Germinal center (tissue), 1 donor: ENCODE measurements at places on chromosomes 5 and 9.

GRCh38 chr5:32332966-32333365, 20.2 kb upstream of the MTMR12 start:
- DNase-seq = no peak

DNA sequence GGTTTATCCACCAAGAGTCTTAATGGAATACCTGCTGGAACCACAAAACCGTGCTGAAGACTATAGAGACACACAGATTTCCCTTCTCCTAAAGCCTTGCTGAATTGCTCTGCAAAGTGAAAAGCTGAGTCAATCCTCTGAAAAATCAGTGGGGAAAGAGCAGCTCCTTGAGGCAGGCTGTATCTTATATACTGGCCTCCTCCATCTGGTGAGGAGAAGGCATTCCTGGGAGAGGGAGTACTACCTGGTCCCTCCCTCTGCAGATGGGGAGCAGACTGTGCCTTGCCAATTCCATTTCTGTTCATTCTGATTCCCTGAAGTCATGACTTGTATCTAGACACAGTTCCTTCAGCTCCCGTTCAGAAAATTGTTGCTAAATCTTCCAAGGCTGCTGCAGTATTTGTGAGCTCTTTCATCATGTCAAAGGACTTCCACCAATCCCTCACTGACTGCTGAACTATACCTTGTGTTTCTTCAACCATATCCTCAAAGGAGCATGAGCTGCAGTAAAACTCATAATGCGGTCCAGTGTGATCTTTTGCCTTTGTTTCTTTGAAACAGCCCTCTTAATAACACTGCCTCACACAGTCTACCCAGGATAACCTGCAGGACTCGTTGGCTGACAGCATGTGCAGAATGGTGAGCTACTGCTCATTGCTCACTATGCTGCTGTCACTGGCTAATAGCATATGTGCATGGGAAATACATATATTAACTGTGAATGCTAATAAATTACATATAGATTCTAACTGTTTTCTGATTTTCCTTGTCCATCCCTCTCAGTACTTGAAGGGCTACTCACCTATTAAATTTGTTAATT, 84.5 kb downstream of the FOXD1 start:
- no peak for DNase-seq

- DNase-seq = no peak
These were observed 505.1 kb downstream of the CETN3 start for GRCh38 chr5:89904442-89904841.

DNA sequence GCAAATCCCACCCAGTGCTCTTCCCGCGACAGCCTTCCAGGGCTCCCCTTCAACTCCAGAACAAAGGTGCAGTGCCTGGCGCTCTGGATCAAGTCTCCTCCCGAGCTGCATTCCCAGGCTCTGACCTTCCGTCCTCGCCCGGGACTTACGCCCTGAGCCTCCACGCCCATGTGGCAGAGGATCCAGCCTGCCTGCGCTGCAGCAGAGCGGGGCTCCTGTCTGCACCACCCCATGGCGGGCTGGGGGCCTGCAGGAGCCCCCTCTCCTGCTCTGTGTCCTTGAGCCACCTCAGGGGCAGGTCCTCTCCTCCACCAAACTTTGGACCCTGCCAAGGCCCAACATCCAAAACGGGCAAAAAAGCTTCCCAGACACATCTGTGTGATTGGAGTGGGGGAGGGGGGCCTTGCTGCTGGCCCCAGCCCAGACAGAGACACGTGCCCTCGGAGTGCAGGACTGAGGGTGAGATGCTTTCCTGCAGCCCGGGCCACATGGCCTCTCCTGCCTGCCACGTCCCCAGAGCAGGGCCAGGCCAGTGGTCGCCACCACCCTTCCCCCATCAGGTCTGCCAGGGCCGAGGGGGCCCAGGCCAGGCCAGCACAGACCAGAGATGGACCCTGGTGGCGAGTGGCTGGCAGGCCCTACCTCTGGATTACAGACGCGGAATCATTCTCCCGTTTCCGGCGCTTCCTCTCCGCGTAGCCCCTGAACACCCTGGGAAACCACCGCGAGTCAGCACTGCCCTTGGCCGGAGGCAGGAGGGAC, 4.4 kb downstream of the NSMF start:
- no peak for DNase-seq

DNA sequence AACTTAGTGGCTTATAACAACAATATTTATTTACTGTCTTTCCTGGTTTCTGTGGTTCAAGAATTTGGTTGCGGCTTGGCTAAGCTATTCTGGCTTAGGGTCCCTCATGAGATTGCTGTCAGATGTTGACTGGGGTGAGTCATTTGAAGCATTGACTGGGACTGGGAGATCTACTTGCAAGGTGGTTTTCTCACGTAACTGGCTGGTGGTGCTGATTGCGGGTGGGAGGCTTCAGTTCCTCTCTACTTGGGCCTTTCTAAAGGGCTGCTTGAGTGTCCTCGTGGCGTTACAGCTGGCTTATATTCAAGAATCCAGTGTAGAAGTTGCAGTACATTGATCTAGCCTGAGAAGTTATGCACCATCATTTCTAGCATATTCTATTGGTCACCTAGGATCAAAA, 218.5 kb upstream of the ELAVL2 start:
- DNase-seq = no peak

- no peak for DNase-seq
These were observed 253.4 kb downstream of the ARRDC3 start for GRCh38 chr5:91129748-91130147.

- no peak for DNase-seq
These were observed 23.0 kb upstream of the PPARGC1B start for GRCh38 chr5:149707097-149707496.

GRCh38 chr5:60687927-60688720, 11.8 kb downstream of the DEPDC1B start:
- peak; percentile 21 for DNase-seq

DNA sequence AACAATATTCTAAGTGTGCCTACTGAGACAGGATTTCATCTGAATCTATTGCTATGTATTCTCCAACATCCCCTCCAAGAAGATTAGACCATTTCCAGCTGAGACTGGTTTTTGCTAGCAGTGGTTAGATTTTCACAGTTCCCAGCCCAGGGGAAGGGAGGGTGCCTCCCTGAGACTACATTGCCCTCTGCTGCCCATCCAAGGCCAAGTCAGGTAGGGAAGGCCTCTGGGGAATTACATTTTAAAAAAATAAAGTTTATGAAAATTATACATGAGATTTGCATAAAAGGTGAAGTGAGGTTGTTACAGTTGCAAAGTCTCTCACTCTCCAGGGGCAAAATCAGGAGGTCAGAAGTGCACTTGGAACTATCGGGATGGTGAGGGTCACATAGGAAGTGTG, 28.0 kb upstream of the SYK start:
- peak; percentile 68 for DNase-seq

DNA sequence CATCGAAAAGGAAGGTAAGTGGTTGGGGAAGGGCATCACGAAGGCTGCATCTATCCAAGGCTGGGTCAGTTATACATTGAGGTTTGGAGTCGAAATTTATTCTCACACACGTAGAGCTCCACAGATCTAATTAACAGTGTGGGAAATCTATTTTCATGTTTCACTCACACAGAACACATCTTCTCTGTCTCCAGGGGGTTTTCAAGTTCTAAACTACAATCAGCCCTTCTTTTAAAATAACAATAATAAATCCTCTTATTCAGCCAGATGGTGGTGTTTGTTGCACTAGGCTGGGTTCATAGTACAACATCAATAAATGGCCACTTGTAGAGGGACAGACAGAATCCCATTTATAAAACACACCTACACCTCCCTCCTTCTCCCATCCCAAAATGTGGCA, 174.5 kb upstream of the KLF9 start:
- no peak for DNase-seq

DNA sequence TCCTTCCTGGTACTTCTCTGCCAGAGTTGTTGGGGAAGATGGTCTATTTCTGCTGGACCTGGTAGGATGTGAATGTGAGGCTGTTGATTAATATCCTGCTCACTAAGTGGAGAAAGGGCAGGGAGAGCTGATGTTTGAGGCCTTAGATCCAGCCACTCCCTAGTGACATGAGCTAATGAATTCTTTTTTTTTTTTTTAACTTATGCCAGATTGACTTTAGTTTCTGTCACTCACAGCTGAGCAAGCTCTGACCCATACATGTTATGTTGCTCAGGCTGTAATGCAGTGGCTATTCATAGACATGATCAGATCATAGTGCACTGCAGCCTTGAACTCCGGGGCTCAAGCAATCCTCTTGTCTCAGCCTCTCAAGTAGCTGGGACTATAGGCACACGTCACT, 75.1 kb upstream of the SPRY4 start:
- DNase-seq = no peak

DNA sequence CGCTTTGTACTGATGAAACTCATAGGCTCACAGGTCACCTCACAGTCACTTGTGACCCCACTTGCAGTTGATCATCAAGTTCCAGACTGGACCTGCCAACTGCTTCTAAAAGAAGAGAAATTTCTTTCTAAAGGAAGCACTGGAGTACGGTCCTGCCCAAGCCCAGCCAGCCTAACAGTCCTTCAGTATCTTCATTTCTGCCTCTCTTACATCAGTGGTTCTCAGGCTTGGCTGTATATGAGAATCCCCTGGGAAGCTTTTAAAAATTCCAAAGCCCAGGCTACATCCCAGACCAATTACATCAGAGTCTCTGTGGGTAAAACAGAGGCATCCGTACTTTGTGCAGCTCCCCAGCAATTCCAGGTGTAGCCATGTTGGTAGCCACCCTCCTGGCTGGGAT, 282.1 kb downstream of the NFIB start:
- no peak for DNase-seq

DNA sequence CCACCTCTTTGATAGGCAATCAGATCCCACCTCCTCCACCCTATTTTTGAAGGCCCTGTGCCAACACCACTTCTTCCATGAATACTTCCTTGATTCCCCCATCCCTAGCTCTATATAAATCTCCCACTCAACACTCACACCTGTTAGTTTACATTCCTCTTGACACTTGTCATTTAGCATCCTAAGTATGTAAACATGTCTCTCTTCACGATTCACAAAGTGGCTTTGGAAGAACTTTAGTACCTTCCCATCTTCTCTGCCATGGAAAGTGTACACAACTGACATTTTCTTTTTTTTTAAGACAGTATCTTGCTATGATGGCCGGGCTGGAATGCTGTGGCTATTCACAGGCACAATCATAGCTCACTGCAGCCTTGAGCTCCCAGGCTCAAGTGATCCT, 1.5 kb upstream of the FXN start:
- no peak for DNase-seq

DNA sequence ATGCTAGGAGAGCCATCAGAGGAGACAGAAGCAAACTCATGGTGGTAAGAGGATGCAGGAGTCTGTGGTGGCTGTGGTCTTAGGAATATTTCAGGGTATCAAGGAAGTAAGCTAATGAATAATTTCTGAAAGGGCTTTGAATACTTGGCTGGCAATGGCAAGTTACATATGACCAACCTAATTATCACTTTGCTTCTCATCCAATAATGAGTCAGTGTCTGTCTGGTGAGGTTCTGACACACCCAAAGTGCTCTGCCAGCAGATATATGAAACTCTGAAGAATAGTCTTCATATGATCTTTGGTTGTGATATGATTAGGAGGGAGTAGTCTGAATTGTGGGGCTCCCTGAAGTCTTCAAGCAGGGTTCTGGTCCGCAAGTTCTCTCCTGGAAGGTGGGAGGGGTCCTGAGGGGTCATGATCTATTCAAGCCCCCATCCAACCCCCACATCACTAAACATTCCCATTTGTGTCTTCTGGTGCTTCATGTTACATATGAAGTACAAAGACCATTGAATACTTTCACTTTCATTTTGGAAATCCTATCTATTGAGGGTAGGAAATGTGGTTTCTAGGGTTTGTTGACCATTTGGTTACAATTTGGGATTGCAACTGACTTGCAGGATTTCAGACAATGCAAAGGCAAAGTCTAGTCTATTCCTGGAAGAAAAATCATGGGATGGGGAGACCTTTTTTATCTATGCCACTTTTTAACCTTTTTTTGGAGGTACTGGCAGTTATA, 199.9 kb upstream of the CDKN2B start:
- no peak for DNase-seq

- no peak for DNase-seq
These were observed 2217.4 kb upstream of the WWC1 start for GRCh38 chr5:166073901-166074581.

DNA sequence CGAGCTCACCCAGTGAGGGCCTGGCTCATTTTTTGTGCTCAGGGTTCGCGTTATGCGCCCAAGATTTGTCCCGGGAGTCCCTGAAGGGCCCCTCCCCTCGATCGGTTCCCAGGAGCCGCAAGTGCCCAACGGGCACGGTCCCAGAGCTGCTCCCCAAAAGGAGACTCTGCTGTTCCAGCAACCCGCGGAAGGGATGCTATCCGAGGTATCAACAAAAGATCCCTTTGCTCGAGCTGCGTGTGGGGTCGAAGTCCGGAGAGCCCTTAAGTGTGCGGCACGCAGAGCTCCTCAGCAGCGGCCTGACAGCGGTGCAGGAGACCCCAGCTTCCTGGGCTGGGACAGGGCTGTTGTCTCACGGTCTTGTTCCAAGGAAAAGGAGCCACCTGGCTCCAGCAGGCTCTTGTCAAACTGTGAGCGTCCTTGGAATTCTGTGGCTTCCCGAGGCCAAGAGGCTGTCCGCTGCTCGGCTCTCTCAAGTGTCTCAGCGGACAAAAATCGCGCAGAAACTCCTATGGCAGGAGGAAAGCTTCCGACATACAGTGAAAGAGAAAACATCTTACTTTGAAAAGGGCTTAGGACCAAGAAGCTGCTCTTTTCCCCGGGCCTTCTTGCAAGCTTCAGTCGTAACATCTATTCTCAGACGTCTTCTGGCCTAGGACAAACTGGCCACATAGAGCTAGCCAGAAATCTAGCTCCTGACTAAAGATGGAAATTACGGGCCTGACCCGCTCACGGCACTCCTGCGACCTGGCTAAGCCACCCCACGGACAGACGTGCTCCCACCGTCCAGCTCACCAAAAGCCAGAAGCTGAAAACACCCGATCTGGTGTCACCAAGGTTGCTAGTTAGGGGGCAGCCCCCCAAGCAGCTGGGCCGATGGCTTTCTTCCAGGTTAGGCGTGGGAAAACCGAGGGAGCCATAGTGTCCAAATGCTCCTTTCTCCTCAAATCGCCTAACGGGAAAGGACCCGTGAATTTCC, 2.6 kb upstream of the FOXB2 start:
- no peak for DNase-seq

- no peak for DNase-seq
These were observed 122.4 kb upstream of the NR5A1 start for GRCh38 chr9:124629600-124629999.

DNA sequence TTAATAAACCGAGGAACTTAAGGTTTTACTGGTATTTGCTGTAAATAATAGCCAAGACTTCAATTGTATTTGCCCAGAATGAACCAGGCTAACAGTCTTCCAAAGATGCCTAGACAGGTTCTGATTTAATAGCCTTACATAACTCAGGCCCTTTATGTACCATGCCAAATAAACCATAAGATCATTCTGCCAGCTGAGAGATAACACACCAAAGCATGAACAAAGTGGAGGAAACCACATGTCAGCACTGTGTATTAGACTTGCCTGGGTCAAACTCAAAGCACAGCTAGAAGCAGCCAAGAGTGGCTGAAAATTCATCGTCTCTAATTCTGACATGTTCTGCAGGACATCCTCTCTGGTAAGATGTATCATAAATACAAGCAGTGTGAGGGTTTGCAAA, 319.3 kb upstream of the ZNF608 start:
- DNase-seq = no peak
